Myometrial cell (primary cell): ENCODE measurements at places on chromosomes 2 and 18. TPM values are rescaled to one million over a fixed set of nuclear protein-coding genes. Genes with fewer than 3 reads are reported as not detected.

NEU2 gene
- not detected in 2 replicates for total RNA-seq

PPP1R1C gene
- 0.29 TPM in 1 of 2 replicates, not detected in the other for total RNA-seq

TMEM87B gene
- 35.8 and 49.0 TPM in 2 replicates for total RNA-seq

BOK gene
- total RNA-seq: 45.3 and 48.4 TPM in 2 replicates

PROKR1 gene
- total RNA-seq: not detected in 2 replicates

OSBPL1A gene
- total RNA-seq: 16.8 and 20.2 TPM in 2 replicates

SPHKAP gene
- total RNA-seq: not detected in 2 replicates

NDC80 gene
- total RNA-seq: 16.4 and 21.1 TPM in 2 replicates

BMP10 gene
- not detected in 2 replicates for total RNA-seq

HPCAL1 gene
- 64.2 and 69.5 TPM in 2 replicates for total RNA-seq
